ENCODE measurements at places on chromosomes 2 and 18.

DNA sequence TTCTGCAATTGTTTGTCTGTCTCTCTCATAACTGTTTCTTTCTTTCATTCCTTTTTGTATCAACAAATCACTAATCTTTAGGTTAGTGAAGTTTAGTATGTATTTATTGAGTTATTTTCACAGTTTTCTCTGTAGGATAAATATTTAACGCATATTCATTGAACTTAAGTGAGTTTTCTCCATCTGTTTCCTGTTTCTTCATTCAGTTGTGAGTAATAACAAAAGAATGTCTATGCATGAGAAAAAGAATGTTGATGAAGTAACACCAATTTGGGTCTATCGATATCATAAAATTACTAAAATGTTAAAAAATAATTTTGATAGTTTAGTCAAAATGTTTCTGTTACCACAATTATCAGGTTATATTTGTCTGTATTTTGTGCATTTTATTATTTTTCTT, 948.0 kb downstream of the DSC3 start:
- DNase-seq = no peak

- no peak for DNase-seq
Measured at GRCh38 chr2:43026426-43027096, 199.8 kb downstream of the ZFP36L2 start.

- no peak for DNase-seq
Measured at GRCh38 chr2:101408925-101409324, 21.6 kb upstream of the CREG2 start.

DNA sequence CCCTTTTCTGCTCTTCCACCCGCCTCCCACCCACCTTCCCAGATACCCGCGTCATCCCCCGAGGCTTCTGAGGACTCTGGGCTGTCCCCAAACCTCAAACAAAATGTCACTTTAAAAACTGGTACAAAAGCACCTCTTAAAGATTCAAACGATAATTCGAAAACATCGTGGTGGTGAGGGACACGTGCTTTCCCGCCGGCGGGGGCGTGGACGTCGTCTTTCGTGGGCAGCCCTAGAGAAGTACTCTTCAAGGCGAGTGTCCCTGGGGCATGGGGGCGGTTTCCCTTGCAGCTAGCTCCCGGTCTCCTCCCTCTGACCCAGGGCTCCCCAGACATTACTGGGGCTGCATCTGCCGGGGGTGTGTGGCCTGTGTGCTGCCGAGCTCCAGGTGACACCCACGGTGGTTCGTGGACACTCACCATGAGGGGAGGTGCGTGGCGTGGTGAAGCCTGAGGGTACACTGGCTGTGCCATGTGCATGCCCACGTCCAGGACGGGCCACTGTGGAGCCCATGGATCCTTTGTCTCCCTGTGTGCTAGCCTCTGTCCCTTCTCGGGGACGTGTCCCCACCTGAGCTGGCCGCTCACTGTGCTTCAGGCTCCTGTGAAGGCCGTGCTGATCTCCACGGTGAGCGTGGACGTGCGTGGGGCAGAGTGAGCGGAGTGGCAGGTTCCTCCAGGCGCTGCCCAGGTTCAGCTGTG, 117.8 kb downstream of the NFATC1 start:
- no peak for DNase-seq

DNA sequence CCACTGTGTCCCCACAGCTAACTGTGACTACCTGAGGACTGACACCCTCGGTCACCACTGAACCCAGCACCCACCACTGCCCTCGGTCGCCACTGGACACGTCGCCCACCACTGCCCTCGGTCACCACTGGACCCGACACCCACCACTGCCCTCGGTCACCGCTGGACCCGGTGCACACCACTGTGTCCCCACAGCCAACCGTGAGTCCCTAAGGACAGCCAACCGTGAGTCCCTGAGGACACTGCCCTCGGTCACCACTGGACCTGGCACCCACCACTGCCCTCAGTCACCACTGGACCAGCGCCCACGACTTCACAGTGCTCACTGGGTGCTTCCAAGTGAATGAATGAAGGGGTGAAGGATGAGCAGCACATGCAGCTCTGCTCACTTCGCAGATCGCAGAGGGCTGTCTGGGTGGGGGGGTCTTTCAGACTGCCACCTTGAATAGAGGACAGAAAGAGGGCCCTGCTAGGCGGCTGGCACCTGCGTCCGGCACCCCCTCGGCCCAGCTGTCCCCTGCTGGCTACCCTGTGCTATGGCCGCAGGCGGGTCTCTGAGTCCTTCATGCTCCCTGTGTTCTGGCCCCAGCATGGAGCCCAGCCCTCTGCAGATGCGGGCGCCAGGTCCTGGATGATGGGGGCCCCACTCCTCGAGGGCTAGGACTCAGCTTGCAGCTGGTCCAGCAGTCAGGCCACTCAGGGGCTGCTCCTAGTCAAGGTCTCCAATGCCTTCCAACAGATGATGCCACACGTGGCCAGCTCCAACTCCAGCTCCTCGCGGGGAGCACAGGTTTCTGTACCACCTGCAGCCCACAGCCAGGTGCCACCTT, 51.4 kb upstream of the GPC1 start:
- DNase-seq = no peak

DNA sequence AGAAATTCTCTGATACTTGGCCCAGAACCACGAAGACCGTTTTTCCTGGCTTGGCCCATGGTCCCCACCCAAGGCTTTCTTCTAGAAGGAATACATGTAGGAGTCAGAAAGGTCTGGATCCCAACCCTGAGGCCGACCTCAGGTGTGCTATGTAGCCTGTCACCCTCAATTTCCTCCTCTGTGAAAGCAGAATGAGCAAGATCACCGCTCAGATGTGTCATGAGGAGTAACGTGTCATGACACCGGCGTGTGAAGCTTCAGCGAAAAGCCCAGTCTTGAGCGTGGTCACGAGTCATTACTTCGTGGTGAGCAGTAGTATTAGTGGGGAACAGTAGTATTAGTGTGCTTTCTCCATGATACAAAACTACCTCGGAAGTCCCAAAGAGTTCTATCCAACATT, 103.4 kb downstream of the ALPK2 start:
- no peak for DNase-seq

- no peak for DNase-seq
Measured at GRCh38 chr18:45034179-45034578, 353.5 kb downstream of the SETBP1 start.

GRCh38 chr18:13893418-13893760, 21.9 kb downstream of the MC2R start:
- no peak for DNase-seq

- DNase-seq = no peak
Measured at GRCh38 chr18:6411382-6411781, 3.3 kb downstream of the L3MBTL4 start.

DNA sequence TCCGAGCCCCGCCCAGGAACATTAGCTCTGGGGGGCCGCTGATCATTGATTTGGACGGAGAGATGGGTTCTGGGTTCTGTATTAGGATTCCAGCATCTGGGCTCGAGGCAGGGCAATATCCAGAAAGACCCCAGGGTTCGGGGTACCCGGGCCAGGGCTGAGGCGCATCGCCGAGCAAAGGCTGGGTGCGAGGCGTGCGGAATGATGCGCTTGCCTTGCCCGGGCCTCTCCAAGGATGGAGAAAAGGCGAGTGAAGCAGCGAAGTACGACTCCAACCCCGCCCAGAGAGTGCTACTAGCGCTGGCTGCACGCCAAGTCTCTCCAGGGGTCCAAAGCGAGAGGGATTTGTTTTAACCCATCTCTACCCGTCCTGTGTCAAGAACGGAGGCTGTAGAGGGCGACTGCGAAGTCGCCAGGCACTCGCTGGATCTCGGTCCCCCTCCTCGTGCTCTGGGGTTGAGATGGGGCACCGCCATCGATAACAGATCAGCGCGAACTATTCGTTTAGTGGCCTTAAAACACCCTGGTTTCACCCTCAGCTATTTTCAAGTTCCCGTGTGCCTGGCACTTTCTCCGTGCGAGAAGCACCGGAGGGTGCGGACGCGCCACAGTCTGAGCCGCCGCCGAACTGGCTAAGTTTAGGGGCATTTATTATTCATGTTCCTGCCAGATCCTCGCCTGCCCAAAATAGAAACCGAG, 1.9 kb downstream of the ADCYAP1 start:
- DNase-seq = no peak

DNA sequence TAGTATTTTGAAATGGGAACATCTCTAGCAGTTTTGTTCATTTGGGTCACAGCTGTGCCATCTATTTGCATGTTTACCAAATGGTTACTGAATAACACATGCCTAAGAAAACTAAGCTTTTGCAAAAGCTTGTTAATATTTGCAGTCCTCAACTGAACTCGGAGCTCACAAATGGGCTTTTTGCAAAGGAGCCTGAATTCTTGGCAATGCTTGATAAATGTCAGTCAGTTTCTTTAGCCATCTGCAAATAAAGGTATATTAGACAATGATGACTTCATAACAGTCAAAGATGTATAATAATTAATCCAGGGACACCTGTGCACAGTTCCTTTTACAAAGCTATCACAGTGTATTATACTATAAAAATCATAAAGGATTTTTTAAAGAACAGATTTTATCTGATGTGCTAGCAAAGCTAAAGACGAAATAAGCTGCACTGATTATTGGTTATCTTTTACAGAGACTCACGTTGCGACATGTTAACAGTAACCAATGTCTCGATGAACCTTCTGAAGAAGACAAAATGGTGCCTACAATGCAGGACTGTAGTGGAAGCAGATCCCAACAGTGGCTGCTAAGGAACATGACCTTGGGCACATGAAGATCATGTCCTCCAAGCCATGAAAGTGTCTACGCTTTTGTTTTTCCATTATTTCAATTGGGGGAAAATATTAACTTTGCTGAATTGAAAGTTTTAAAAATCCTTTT, 248.4 kb upstream of the KCNJ3 start:
- no peak for DNase-seq

DNA sequence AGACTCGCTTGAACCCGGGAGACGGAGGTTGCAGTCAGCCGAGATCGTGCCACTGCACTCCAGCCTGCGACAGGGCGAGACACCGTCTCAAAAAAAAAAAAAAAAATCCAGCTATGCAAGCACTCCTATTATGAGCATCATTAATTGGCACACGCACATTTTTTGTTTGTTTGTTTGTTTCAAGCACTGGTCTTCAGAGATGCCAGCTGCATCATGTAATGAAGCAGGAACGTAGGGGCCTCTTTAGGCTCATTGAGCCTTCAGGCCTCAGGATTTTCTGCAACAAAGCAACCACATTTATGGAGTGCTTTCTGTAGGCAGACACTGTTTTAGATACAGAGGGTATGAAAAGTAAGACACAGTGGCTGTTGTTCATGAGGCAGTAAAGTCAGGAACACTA, 585.8 kb downstream of the CNTNAP5 start:
- no peak for DNase-seq

DNA sequence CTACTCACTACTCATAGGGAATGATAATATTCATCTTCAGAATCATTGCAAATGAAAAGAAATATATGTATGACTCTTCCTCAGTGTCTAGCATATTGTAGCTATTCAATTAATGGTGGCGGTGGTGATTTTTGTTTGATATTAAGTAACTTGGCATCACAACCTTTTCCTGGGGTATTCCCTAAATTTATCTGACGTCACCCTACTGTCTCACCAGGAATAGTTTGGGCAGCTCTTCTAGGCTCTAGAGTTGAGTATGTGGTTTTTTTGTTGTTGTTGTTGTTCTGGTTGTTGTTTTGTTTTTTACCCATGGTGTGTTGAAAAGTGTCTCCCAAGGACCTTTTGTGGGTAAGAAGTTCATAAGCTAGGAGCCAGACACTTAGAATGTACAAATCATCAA, 1320.3 kb upstream of the LRRTM1 start:
- DNase-seq = no peak

- DNase-seq = no peak
Measured at GRCh38 chr18:12747530-12748315, 44.9 kb downstream of the PSMG2 start.

GRCh38 chr18:26971409-26971808, 105.9 kb upstream of the AQP4 start:
- DNase-seq = no peak

- no peak for DNase-seq
Measured at GRCh38 chr2:28152585-28153280, 239.9 kb upstream of the FOSL2 start.

DNA sequence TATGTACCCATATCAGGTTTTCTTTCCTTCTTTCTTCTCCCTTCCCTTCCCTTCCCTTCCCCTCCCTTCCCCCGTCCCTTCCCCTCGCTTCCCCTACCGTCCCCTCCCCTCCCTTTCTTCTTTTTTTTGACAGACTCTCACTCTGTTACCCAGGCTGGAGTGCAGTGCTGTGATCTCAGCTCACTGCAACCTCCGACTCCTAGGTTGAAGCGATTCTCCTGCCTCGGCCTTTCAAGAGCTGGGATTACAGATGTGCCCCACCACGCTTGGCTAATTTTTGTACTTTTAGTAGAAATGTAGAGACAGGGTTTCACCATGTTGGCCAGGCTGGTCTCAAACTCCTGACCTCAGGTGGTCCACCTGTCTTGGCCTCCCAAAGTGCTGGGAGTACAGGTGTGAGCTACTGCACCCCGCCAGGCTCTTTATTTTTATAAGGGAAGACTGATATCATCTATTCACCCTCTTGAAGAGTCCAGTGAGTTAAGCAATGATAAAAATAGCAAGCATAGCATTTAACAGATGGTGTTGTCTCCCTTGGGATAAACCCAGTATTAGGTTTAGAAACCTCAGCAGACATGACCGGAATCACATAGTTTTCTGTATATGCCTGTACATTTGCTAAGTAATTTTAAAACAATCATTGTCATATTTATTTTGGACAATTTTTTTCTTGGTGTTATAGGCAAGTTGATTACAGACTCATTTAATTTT, 888.4 kb downstream of the TRIB2 start:
- DNase-seq = no peak

DNA sequence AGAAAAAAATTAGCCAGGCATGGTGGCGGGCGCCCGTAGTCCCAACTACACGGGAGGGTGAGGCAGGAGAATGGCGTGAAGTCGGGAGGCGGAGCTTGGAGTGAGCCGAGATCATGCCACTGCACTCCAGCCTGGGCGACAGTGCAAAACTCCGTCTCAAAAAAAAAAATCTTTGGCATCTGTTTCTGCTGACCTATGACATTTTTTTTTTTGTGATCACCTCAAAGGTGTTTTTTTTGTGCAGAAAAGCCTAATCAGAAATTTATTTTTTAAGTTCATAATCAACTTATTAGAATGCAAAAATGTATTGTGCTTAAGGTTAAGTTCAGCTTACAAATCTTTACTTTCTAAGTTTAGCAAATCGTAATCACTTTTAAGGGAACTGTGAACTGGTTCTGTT, 45.6 kb downstream of the NAB1 start:
- DNase-seq = no peak
